ENCODE measurements at places on chromosomes 12 and 14. TPM values are rescaled to one million over a fixed set of nuclear protein-coding genes. Genes with fewer than 3 reads are reported as not detected.

The CLEC4E gene
- total RNA-seq, result not detected

The SLC38A4 gene
- total RNA-seq, result not detected

The VRTN gene
- total RNA-seq, result not detected

- no peak for DNase-seq
- no peak overlapping the region for H3K4me3 ChIP-seq
- no peak overlapping the region for H3K27ac ChIP-seq
- H3K27me3 ChIP-seq, result no peaks in the 10 kb centered on the region
Observed at GRCh38 chr14:68094158-68094557, 274.6 kb downstream of the RAD51B start.

- H3K36me3 ChIP-seq, result no peaks in the 10 kb centered on the region
- H3K4me3 ChIP-seq, result no peak within 1 kb of the TSS
- DNase-seq, result no peak
Observed at GRCh38 chr14:104085032-104085888, at the start of gene ASPG. ASPG (plus strand) TSS chr14:104085700; CDS start chr14:104085771, 71 bp downstream.

The CISTR gene
- not detected for total RNA-seq

The SLC8A3 gene
- 0.24 TPM for total RNA-seq

DNA sequence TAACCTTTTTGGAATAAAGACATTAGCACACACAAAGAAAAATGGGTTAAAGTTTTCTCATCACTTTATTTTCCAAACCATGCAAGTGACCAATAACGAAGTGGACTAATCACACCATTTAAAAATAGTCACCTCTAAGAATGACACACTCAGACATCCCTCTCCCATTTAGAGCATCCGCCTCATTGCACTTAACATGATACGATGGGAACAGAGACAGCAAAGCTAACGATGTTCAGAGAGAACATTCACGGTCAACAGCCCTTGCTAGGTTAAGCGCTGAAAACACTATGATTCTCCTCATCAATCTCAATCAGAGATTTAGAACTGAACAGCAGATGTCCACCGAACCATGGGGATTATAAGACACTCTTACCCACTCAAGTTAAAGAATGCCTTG lies 35.8 kb downstream of the NIN start:
- H3K4me1 ChIP-seq, result peaks cover 52% of the 10 kb centered on the region
- no peaks in the 10 kb centered on the region for H3K27me3 ChIP-seq
- no peak overlapping the region for H3K4me3 ChIP-seq

The GCH1 gene
- 61.4 TPM for total RNA-seq

GRCh38 chr12:14190694-14191093 lies 174.8 kb upstream of the ATF7IP start:
- H3K4me3 ChIP-seq, result no peak overlapping the region
- no peak overlapping the region for H3K27ac ChIP-seq
- H3K4me1 ChIP-seq, result no peaks in the 10 kb centered on the region
- H3K27me3 ChIP-seq, result peaks cover 4% of the 10 kb centered on the region
- DNase-seq, result no peak

GRCh38 chr14:104877066-104877805 lies 12.2 kb downstream of the CEP170B start:
- H3K36me3 ChIP-seq, result no peaks in the 10 kb centered on the region
- no peak for DNase-seq
- H3K27ac ChIP-seq, result no peak overlapping the region
- no peak overlapping the region for H3K4me3 ChIP-seq
- H3K27me3 ChIP-seq, result no peaks in the 10 kb centered on the region

DNA sequence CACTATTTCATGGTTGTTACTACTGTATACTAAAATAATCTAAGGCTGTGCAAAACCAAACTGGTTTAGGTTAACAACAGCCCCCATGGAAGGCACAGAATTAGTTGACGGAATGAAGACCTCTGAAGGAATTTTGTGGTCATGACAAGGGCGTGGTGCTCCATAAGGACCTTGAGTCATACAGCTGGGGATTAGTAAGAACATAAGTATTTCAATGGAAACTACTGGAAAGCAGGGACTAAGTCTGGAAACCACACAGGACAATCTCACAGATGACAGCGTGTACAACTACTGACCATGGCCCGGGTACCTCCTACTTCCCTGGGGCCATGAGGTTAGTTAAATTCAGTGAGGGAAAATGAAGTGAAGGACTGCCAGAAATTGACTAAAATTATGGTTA lies 98.5 kb upstream of the PLEKHA5 start:
- no peaks in the 10 kb centered on the region for H3K36me3 ChIP-seq
- no peak for DNase-seq
- no peak overlapping the region for H3K4me3 ChIP-seq
- no peak overlapping the region for H3K27ac ChIP-seq

The PLEKHH1 gene
- total RNA-seq, result 2.4 TPM

- H3K27ac ChIP-seq, result no peak overlapping the region
- no peaks in the 10 kb centered on the region for H3K27me3 ChIP-seq
- H3K36me3 ChIP-seq, result no peaks in the 10 kb centered on the region
- H3K4me3 ChIP-seq, result no peak overlapping the region
- no peaks in the 10 kb centered on the region for H3K4me1 ChIP-seq
- DNase-seq, result no peak
Observed at GRCh38 chr12:42076976-42077375, 67.7 kb downstream of the GXYLT1 start.

DNA sequence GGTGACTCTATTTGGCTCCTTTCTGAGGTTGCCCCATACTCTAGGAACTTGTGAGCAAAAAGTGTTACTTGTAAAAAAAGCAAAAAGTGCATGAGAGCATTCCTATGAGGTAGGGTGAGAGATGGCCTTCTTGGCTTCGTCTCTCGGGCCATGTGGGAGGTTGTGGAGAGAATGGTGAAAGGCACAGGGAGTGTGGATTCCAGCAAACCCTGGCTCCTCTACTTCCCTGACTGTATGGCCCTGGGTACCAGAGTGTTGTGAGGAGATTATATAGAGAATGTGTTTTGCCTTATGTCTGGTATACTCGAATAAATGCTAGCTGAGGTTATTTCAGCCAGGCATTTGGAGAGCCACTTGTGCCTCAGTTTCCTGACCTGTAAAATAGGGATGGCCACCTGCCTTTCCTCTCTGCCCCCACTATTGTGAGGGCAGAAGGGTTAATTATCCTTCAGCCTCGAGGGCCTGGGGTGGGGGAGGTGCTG lies 11.0 kb downstream of the PLEKHG3 start:
- no peak for DNase-seq
- peaks cover 20% of the 10 kb centered on the region for H3K36me3 ChIP-seq
- H3K4me3 ChIP-seq, result no peak overlapping the region
- peaks cover 71% of the 10 kb centered on the region for H3K4me1 ChIP-seq

GRCh38 chr12:92601680-92602079 lies 101.1 kb upstream of the PLEKHG7 start:
- no peak overlapping the region for H3K4me3 ChIP-seq
- H3K27me3 ChIP-seq, result no peaks in the 10 kb centered on the region
- DNase-seq, result no peak

DNA sequence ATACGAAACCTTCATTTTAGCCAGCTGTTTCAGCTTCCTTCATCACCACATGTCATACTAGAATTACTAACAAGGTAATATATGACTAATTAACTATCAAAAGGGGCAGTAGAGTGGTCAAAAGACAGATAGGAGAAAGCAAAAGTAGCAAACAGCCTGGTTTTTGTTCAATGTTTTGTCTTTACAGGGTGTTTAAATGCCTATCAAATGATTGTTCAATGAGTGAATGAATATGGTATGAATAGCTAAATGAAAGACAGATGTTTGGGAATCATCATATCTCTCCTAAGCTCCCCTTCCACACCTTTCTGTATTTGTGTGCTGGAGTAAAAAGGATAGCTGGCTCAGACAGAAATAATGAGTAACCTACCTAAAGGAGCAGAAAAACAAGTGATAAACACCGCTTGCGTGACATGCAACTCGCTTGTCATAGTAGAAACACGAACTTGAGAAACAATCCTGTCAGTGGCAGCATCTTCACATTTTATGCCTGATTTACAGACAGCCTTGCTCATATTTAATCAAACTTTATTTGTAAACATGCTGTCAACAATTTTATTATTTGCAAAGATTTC lies 34.2 kb downstream of the ABCC9 start:
- no peaks in the 10 kb centered on the region for H3K27me3 ChIP-seq
- no peak overlapping the region for H3K4me3 ChIP-seq
- DNase-seq, result no peak

DNA sequence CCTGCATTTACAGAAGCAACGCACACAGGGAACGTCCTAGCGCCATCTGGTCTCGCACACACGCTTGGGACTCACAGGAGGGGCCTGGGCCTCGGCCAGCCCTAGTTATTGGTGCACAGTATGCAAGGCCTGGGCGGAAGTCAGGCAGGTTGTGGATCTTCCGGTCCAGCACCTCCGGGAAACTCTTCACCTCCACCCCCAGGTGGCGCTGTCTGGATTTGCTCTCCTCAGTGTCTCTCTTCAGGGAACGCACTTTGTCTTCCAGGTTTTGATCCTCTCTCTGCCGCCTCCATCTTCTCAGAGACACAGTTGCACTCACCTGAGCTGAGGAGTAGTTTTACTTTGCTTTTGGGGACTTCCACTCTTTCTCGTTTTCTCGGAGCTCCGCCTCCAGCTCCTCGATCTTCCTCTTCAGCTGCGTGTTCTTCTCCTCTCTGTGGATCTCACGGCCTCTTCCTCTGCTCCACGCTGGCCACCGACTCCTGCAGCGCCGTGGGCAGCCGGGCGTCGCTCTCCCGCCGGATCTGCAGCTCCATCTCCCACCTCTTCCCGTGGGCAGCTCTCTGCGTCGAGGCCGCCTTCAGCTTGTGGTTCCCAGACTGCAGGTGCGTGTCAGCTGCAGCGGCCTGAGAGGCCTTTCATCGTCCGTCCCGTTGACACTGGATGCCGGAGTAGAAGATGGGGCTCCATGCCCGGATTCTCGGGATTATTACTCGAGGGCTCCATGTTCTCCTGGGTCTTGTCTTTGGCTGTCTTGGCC lies 933.8 kb downstream of the TMEM121 start:
- peaks cover 5% of the 10 kb centered on the region for H3K4me1 ChIP-seq
- H3K36me3 ChIP-seq, result no peaks in the 10 kb centered on the region
- H3K27ac ChIP-seq, result no peak overlapping the region
- H3K27me3 ChIP-seq, result peaks cover 19% of the 10 kb centered on the region
- peak; percentile 45 for DNase-seq
- no peak overlapping the region for H3K4me3 ChIP-seq

The MAGOHB gene
- 79.4 TPM for total RNA-seq

The KRT6A gene
- total RNA-seq, result not detected

DNA sequence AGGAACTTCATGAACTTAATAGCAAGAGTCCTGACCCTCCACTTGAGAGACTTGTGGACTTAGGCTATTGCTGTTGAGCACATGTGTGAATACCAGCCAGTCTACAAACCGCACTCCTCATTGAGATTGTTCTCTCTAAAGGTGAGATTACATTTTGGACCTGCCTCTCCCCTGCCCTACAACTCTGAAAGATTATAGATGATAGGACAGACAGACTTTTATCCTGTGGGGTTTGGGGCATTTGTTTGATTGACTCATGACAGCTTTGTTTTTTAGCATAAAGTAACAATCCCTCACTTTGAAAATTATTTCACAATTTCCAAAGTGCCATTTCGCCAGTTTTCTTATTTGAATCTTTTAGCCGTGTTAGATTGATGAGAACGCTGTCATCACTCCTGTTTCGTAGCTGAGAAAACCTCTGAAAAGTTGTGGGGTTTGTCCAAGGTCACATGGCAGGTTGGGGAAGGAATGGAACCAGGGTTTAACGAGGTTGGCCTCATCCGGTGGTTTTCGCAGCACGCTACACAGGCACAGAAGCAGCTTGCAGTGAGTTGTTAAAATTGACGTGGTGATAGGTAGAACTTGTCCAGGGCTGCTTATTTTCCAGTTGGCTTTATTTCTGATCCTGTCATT lies 836 bp downstream of the EVL start:
- H3K27ac ChIP-seq, result peak overlapping the region; percentile 99
- H3K27me3 ChIP-seq, result no peaks in the 10 kb centered on the region
- H3K4me1 ChIP-seq, result peaks cover 83% of the 10 kb centered on the region
- H3K4me3 ChIP-seq, result peak overlapping the region; percentile 88
- H3K36me3 ChIP-seq, result peaks cover 12% of the 10 kb centered on the region

The SLC5A8 gene
- not detected for total RNA-seq

GRCh38 chr12:96212456-96213375 lies 18.5 kb downstream of the ELK3 start:
- H3K27me3 ChIP-seq, result no peaks in the 10 kb centered on the region

- no peaks in the 10 kb centered on the region for H3K4me1 ChIP-seq
- peaks cover 5% of the 10 kb centered on the region for H3K27me3 ChIP-seq
- no peak for DNase-seq
- no peak overlapping the region for H3K4me3 ChIP-seq
- no peak overlapping the region for H3K27ac ChIP-seq
- no peaks in the 10 kb centered on the region for H3K36me3 ChIP-seq
Observed at GRCh38 chr14:36113341-36113740, 63.2 kb downstream of the PTCSC3 start.

- no peaks in the 10 kb centered on the region for H3K4me1 ChIP-seq
- DNase-seq, result peak; percentile 14
- H3K4me3 ChIP-seq, result no peak overlapping the region
Observed at GRCh38 chr12:26097046-26097878, 27.6 kb downstream of the BHLHE41 start.

The B4GALNT3 gene
- total RNA-seq, result 8.6 TPM

DNA sequence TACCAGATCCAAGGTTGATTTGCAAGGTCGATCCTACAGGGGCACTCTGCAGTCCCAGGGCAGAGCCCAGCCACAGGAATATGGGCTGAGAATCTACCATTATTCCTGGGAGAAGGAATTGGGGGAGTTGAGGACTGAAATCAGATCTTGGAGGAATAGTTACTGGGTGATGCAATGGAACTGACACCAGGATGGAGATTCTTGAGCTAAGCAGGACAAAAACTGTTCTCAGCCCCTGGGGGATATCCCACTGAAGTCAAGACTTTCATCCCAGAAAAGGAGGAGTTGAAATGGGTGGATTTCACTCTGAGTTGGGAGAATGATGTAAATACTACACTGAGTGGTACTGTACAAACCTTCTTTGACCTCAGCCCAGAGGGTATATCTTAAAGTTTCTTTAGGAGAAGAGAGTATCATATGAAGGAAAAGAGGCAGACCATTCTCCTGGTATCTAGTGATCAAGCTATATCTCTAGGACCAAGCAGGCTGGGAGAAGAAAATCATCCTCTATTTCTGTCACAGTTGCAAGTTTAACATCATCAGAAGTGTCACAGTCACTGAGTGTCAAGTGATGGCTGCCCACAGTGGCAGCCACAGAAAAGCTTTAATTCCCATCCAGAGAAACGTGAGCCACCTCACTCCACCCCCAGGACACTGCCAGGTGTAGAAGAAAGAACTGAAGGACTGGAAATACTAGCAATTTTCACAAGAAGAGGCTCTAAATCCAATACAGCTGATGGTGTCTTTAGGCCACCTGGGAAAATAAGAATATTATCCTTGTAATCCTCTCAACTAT lies 181.9 kb downstream of the NUAK1 start:
- H3K27me3 ChIP-seq, result no peaks in the 10 kb centered on the region
- H3K36me3 ChIP-seq, result no peaks in the 10 kb centered on the region
- DNase-seq, result no peak
- H3K27ac ChIP-seq, result no peak overlapping the region

- H3K4me3 ChIP-seq, result no peak overlapping the region
- H3K4me1 ChIP-seq, result no peaks in the 10 kb centered on the region
- peaks cover 4% of the 10 kb centered on the region for H3K27me3 ChIP-seq
- no peak for DNase-seq
Observed at GRCh38 chr12:113700943-113701342, 229.3 kb upstream of the LHX5 start.

The KLHDC1 gene
- total RNA-seq, result 0.93 TPM

The BAG5 gene
- total RNA-seq, result 33.8 TPM
